ENCODE measurements at places on chromosomes 1 and 21. TPM values are rescaled to one million over a fixed set of nuclear protein-coding genes. Genes with fewer than 3 reads are reported as not detected.

Gene NBPF4
- total RNA-seq, result not detected

Gene S100A14
- 82.1 TPM for total RNA-seq

Gene DCST1
- not detected for total RNA-seq

Gene GJA8
- not detected for total RNA-seq

Gene NR1I3
- total RNA-seq, result not detected

Gene LYPD8
- total RNA-seq, result not detected

Data from gastroesophageal sphincter (tissue), 4 donors.